Caco-2 (cell line): ENCODE measurements at places on chromosomes 2 and 18. TPM values are rescaled to one million over a fixed set of nuclear protein-coding genes. Genes with fewer than 3 reads are reported as not detected.

SERPINB3 gene
- total RNA-seq = not detected in 2 replicates

VSNL1 gene
- total RNA-seq = 0.43 and 0.60 TPM in 2 replicates

KCNG2 gene
- total RNA-seq = not detected in 2 replicates

FEV gene
- not detected in 2 replicates for total RNA-seq

PPP1R1C gene
- total RNA-seq = 2.8 and 3.9 TPM in 2 replicates

RNU2-63P gene
- 18.6 and 19.4 TPM in 2 replicates for total RNA-seq

CHRNG gene
- total RNA-seq = not detected in 2 replicates

- H3K27ac ChIP-seq = no peak overlapping the region
- no peaks in the 10 kb centered on the region for H3K36me3 ChIP-seq
- H3K4me3 ChIP-seq = no peak overlapping the region
- no peaks in the 10 kb centered on the region for H3K27me3 ChIP-seq
- H3K4me1 ChIP-seq = no peaks in the 10 kb centered on the region
Observed at GRCh38 chr18:58666176-58666575, 5.1 kb upstream of the MALT1 start.

DNA sequence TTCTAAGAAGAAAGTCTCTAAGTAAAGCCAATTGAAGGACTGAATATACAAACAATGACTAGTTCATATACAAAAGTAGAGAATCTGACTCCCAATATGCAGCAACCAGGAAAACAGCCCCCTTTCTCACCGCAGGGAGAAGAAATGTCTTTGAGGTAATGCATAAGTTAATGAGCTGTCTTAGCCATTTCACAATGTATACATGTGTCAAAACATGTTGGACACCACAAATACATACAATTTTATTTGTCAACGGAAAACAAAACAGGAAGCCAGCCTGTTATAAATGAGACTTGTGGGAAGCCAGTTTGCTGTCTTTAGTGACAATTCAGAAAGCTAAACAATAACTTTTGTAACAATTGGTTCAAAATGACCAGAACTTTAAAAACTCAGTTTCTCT, 389.2 kb downstream of the CBLN2 start:
- no peaks in the 10 kb centered on the region for H3K36me3 ChIP-seq
- H3K27me3 ChIP-seq = no peaks in the 10 kb centered on the region
- H3K4me1 ChIP-seq = no peaks in the 10 kb centered on the region
- DNase-seq = no peak
- no peak overlapping the region for H3K4me3 ChIP-seq
- H3K27ac ChIP-seq = no peak overlapping the region

GRCh38 chr2:21288299-21288698, 164.5 kb downstream of the TDRD15 start:
- no peak overlapping the region for H3K4me3 ChIP-seq
- H3K36me3 ChIP-seq = no peaks in the 10 kb centered on the region
- no peaks in the 10 kb centered on the region for H3K27me3 ChIP-seq

DNA sequence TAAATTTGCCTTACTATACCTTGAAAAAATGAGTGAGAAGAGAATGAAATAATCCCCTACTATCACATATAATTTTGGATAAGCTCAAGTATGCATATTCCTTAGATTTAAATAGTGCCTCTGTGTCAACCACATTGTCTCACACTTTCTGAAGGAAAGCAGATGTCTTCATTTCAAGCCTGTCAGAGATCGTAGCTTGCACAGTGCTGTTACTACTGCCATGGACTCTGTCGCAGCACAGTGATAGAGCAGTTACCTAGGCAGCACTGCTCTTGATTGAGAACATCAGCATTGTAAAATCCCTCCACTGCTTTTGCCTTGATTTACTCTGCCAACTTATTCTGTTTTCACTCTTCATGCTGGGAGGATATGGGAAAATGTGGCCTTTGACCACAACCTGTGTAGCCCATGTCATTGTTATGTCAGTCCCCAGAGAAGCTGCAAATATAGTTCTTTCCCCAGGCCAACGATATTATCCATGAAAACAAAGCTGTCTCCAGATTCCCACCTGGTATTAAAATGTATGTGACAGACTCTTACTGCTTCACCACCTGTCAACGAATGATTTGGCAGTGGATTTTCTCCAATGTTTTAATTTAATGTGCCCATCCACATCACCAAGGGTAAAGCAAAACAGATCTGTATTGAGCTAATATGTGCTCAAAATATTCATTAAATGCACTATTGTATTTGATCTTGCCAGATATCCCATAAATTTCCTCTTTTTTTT, 675.7 kb downstream of the METTL4 start:
- H3K36me3 ChIP-seq = no peaks in the 10 kb centered on the region
- no peaks in the 10 kb centered on the region for H3K4me1 ChIP-seq
- no peak for DNase-seq
- no peak overlapping the region for H3K4me3 ChIP-seq
- no peaks in the 10 kb centered on the region for H3K27me3 ChIP-seq

- no peak overlapping the region for H3K27ac ChIP-seq
- no peaks in the 10 kb centered on the region for H3K36me3 ChIP-seq
Observed at GRCh38 chr2:49236316-49236715, 82.0 kb upstream of the FSHR start.

GRCh38 chr2:144509001-144509878, 10.7 kb downstream of the ZEB2 start:
- no peak overlapping the region for H3K27ac ChIP-seq
- H3K27me3 ChIP-seq = peaks cover 3% of the 10 kb centered on the region
- H3K4me1 ChIP-seq = no peaks in the 10 kb centered on the region

- no peaks in the 10 kb centered on the region for H3K4me1 ChIP-seq
- H3K4me3 ChIP-seq = no peak overlapping the region
- DNase-seq = no peak
- H3K27me3 ChIP-seq = no peaks in the 10 kb centered on the region
- no peak overlapping the region for H3K27ac ChIP-seq
Observed at GRCh38 chr2:177942731-177943130, 129.8 kb downstream of the PDE11A start.

- no peaks in the 10 kb centered on the region for H3K27me3 ChIP-seq
- no peak for DNase-seq
- no peak overlapping the region for H3K27ac ChIP-seq
- H3K36me3 ChIP-seq = no peaks in the 10 kb centered on the region
- H3K4me1 ChIP-seq = no peaks in the 10 kb centered on the region
- H3K4me3 ChIP-seq = no peak overlapping the region
Observed at GRCh38 chr18:49142216-49142615, 191.5 kb upstream of the SMAD7 start.

- no peak overlapping the region for H3K27ac ChIP-seq
- no peak overlapping the region for H3K4me3 ChIP-seq
- no peak for DNase-seq
- no peaks in the 10 kb centered on the region for H3K36me3 ChIP-seq
- no peaks in the 10 kb centered on the region for H3K4me1 ChIP-seq
- H3K27me3 ChIP-seq = no peaks in the 10 kb centered on the region
Observed at GRCh38 chr2:192585418-192585817, 390.7 kb upstream of the TMEFF2 start.

DNA sequence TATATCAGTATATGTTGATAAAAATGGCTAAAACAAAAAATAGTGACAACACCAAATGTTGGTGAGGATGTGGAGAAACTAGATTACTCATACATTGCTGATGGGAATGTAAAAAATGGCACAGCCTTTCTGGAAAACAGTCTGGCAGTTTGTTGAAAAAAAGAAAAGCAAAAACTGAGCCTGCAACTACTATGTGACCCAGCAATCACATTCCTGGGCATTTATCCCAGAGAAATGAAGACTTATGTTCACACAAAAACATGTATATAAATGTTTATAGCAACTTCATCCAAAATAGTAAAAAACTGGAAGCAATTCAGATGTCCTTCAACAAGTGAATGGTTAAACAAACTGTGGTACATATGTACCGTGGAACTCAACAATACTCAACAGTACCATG, 7.5 kb upstream of the KDSR start:
- no peak for DNase-seq
- no peaks in the 10 kb centered on the region for H3K4me1 ChIP-seq
- no peaks in the 10 kb centered on the region for H3K36me3 ChIP-seq
- no peak overlapping the region for H3K27ac ChIP-seq

GRCh38 chr2:158184001-158184400, 82.3 kb downstream of the UPP2 start:
- no peaks in the 10 kb centered on the region for H3K27me3 ChIP-seq
- H3K4me3 ChIP-seq = no peak overlapping the region
- no peak overlapping the region for H3K27ac ChIP-seq
- no peaks in the 10 kb centered on the region for H3K36me3 ChIP-seq

DNA sequence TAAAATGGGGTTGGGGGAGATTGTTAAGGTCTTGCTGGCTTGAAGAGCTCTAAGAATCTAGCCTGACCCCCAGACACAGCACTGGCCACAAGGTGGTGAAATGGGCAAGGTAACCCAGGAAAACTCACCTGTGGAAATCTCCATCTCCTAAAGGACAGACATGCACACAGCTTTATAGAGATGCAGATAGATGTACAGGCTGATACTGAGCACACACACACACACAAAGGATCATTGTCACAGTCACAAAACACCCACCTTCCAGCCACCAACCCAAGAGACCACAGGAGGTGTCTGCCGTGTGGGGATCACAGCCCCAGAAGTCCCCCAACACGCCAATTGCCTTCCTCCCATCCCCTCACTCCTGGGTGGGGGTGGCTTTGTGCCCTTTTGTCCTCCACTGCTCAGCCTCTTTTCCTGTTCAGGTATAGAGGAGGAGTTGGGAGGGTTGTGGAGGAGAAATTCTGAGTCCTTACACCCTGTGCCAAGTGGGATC, 3.2 kb upstream of the CYP26B1 start:
- H3K36me3 ChIP-seq = no peaks in the 10 kb centered on the region
- no peak overlapping the region for H3K4me3 ChIP-seq
- H3K27me3 ChIP-seq = peaks cover 16% of the 10 kb centered on the region
- no peak for DNase-seq
- H3K4me1 ChIP-seq = peaks cover 37% of the 10 kb centered on the region

GRCh38 chr2:221513232-221513631, 58.9 kb downstream of the EPHA4 start:
- H3K36me3 ChIP-seq = no peaks in the 10 kb centered on the region
- no peak for DNase-seq
- no peak overlapping the region for H3K4me3 ChIP-seq
- no peaks in the 10 kb centered on the region for H3K27me3 ChIP-seq
- H3K4me1 ChIP-seq = peaks cover 7% of the 10 kb centered on the region
- no peak overlapping the region for H3K27ac ChIP-seq
